AML-193 (cell line): ENCODE measurements at places on chromosomes 4 and X.
A peak's percentile ranks its signal among the peaks of the same experiment; 100 is the strongest.

- no peak for DNase-seq
Measured at GRCh38 chr4:48939785-48940184, 33.2 kb upstream of the OCIAD2 start.

DNA sequence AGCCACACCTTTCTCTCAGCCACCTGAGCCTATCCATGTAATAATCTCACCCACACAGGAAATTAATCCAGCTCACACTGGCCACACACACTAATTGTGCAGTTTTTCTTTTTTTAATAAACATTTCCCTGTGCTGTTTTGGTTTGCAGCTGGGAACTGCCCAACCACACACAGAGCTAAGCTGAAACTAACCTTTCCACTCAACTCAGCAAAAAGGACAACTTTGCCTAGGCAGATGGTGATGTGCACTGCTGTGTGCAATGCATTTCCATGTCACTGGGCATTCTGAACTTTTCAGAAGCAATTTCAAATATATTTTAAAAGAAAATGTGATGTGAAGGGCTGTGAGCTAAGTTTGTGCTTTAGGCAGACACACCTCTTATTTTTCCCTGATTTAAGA, 70.0 kb upstream of the TLL1 start:
- DNase-seq: no peak

DNA sequence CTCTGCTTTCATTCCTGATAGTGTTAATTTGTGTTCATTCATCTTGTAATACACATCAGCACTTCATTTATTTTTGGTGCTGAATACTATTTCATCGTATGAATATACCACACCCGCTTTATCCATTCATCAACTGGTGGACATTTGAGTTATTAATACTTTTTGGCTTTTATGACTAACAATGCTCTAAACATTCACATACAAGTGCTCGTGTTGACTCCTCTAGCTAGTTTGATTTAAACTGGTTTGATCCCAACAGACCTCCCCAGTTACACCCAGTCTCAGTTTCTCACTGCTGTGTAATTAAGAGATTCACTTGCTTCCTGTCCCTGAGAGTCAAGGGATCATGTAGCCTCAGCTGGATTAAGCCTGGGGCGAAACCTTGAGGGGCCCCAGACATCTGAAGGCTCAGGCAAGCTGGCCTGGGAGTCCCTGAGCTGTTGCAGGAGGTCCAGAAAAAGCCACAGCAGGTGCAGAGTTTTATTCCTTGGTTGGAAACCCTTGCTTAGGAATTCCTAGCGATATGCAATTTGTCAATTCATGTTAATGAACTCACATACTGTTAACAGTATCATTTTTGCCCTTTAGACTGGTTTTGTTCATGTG, 52.8 kb upstream of the CLDN24 start:
- no peak for DNase-seq

DNA sequence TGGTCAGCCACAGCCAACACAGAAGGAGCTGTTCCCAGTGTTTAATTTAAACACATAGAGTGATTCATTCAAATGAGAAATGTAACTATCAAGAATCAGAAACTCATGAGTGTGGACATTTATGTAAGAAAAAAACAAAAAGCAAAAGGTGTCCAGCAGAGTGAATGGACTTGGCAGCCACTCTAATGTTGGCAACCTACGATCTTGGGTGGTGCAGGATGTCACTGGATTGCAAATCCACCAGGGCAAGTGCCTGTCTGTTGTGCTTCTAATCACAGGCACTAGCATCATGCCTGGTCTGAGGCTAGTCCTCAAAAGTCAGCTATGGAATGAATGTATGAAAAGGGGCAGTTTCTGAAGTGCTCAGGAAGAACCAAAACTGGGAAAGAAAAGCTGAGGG, 277.7 kb upstream of the CLNK start:
- no peak for DNase-seq

- no peak for DNase-seq
Measured at GRCh38 chr4:122705009-122705408, 27.5 kb upstream of the BBS12 start.

- DNase-seq: no peak
Measured at GRCh38 chr4:87151730-87152129, 68.7 kb downstream of the KLHL8 start.

GRCh38 chr4:41120297-41121217, 93.8 kb downstream of the APBB2 start:
- no peak for DNase-seq

- no peak for DNase-seq
Measured at GRCh38 chr4:169333265-169333664, 62.5 kb upstream of the SH3RF1 start.

DNA sequence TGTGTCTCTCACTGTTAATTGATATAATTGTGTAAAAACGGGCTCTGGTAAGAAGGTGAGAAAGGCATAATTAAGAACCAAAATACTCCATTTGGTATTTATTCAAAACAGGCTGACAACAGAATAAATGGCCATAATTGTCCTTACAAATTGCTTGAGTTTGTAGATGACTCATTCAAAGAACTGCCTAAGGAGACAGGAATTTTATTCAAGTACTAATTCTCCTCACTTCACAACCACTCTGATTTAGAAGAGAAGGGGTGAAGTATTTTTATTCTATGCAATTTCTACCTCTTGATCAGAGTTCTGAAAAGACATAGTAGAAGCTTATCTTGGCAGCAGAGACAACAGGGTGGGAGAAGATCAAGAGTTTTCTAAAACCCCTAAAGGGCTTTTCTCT, 43.1 kb downstream of the ATP11C start:
- DNase-seq: no peak

DNA sequence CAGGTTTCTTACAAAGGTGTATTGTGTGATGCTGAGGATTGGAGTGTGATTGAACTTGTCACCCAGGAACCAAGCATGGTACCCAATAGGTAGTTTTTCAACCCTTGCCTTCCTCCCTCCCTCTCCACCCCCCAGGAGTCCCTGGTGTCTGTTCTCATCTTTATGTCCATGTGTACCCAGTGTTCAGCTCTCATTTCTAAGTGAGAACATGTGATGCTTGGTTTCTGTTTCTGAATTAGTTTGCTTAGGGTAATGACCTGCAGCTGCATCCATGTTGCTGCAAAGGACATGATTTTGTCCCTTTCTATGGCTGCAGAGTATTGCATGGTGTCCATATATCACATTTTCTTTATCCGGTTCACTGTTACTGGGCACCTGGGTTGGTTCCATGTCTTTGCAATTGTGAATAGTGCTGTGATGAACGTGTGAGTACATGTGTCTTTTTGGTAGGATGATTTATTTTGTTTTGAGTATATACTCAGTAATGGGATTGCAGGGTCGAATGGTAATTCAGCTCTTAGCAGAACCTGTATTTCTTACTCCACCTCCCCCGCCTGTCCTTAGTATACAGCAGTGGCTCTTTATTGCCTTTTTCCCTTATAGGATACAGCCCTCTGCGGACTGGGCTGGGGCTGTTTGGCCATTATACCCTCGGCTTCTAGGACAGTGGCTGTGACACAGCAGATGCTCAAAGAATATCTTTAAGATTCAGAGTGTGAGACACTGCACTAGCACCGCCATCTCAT, 145.4 kb downstream of the PTTG2 start:
- no peak for DNase-seq

GRCh38 chr4:48030470-48030869, 13.9 kb downstream of the NIPAL1 start:
- no peak for DNase-seq

DNA sequence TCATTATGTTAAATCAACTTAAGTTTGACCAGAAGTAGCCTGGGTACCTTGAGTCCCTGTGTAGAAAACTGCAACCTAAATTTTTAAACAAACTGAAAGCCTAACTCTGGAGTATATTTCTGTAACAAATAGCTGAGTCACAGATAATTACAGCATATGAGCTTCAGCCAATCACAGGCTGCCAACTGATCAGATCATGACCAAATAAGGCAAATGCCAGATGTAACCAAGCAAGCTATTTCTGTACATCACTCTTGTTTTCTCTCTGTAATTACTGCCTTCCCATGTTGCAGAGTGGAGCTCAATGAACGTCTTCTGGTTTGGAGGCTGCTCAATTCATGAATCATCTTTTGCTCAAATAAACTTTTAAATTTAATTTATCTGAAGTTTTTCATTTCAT, 980.9 kb upstream of the DIAPH2 start:
- no peak for DNase-seq

DNA sequence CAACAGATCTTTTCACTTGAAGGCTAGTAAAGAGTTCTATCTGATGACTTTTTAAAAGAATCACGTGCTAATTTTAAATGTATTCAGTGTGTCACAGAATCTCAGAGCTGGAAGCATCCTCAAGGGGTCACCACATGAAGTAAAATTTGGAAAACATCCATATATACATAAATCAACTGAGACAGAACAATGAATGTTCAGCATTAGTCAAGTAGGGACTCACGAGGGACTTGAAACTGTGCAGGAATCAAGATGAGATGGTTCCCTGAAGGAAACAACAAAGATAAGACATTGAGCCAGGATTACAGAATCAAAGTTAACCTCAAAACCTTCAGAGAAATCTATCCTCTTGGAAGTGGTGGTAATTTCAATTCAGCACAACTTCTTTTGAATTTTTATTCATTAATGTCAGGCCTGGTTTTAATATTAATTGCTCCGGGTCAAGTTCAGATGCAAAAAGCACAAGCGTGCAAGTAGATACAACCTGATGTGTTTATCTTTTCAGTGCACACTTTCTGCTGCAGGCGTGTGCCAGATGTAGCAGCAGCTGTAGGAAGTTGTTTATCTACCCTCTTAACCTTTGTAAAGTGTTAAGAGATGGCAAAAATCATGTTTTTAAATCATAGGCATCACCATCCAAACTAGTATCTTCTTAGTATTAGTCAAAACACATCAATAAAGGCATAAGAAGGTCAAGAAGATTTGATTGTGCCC, 87.7 kb upstream of the SRD5A3 start:
- DNase-seq: no peak

GRCh38 chr4:139176302-139177048, 543 bp downstream of the ELF2 start:
- DNase-seq: peak; percentile 49

GRCh38 chr4:52049266-52049665, 1.8 kb upstream of the SPATA18 start:
- DNase-seq: no peak

GRCh38 chr4:104457308-104457981, 37.2 kb downstream of the CXXC4 start:
- DNase-seq: no peak

GRCh38 chr4:1113311-1114009, at the start of gene RNF212:
RNF212 (minus strand) TSS chr4:1113564; CDS start chr4:1113464, 100 bp downstream.
- no peak for DNase-seq

GRCh38 chr4:130056286-130056685, 960.3 kb downstream of the C4orf33 start:
- DNase-seq: no peak

GRCh38 chrX:42869659-42870476, 91.9 kb upstream of the PPP1R2C start:
- DNase-seq: no peak

- no peak for DNase-seq
Measured at GRCh38 chr4:185263419-185263818, 54.0 kb downstream of the SNX25 start.

DNA sequence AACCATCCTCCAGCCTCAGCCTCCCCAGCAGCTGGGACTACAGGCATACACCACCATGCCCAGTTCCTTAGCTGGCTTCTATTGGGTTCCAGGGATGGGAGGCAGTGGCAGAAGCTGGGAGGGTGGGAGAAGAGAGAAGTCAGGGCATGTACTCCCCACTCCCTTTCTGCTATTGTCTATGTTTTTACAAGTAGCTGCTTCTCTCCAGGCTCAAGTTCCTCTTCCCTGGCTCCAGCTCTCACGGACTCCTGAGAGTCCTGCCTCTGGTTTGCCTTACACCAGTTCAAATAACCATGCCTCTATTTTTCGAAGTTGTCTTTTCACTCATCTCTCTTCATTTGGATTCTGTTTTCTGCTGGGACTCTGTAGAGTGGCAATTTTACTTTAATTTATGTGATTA, 2.9 kb downstream of the TBC1D9 start:
- no peak for DNase-seq

GRCh38 chrX:38305971-38306370, 21.3 kb downstream of the RPGR start:
- DNase-seq: no peak

- DNase-seq: peak; percentile 36
Measured at GRCh38 chr4:9691238-9692065, 90.0 kb upstream of the DRD5 start.

DNA sequence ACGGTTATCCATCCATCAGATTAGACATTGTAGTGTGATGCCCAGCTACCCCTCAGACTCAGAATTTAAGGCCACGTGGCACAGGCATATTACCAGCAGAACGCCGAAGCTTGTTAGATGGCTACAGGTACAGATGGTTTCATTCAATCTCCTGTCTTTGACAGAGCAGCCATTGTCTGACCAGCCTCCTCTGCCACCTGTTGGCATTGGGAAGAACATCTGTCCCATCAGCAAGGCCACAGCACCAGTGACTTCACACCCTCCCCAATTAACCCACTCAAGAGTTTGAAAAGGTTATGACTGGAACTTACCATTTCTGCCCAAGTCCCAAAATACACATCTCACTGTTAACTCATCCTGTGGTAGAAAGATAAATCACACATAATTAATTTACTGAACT, 22.0 kb upstream of the PHKA2 start:
- DNase-seq: no peak

- no peak for DNase-seq
Measured at GRCh38 chr4:108926061-108926460, 163.2 kb upstream of the ETNPPL start.

DNA sequence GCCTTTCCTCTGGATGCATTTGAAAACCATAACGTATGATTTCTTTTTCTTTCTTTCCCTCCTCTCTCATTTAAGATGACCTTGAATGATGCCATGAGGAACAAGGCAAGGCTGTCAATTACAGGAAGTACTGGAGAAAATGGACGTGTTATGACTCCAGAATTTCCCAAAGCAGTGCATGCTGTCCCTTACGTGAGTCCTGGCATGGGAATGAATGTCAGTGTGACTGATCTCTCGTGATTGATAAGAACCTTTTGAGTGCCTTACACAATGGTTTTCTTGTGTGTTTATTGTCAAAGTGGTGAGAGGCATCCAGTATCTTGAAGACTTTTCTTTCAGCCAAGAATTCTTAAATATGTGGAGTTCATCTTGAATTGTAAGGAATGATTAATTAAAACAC, 142.8 kb downstream of the GRIA2 start:
- DNase-seq: no peak

DNA sequence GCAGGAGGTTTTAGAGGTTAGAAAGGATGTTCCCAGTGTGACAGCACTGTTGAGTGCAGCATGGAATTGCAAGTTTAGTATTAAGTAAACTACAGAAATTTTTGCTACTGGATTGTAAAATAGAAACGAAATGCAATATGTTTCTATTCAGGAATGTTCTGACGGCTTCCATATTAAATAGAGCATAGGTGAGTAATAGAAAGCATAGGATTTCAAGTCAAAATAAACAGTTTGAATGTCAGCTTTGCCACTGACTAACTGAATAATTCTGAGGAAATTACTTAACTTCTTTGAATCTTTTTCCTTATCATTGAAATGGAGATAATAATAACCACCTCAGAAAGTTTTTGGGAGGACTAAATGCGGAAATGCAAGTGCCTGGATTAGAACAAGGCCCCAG, 331.9 kb upstream of the GK2 start:
- no peak for DNase-seq

- no peak for DNase-seq
Measured at GRCh38 chr4:165011403-165011802, 20.4 kb upstream of the TRIM60 start.
